ENCODE measurements at places on chromosomes 3 and 15.

DNA sequence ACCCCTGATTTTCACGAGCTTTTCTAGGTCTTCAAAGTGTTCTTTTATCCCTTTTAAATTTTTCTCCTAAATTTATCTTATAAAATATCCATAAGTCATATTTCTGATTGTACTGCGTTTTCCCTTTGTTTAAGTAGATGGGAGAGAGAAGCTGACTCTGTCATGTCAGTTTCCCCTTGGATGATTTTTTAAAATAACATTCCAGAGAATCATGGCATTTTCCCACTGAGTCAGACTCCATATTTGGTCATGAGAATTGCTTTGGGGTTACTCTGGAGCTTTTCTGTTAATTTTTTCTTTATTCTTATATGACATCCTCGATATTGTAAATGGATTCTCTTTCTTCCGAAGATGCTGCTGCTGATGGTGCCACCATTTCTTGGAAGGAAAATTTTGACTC lies 28.6 kb upstream of the UMPS start:
- no peak for DNase-seq

DNA sequence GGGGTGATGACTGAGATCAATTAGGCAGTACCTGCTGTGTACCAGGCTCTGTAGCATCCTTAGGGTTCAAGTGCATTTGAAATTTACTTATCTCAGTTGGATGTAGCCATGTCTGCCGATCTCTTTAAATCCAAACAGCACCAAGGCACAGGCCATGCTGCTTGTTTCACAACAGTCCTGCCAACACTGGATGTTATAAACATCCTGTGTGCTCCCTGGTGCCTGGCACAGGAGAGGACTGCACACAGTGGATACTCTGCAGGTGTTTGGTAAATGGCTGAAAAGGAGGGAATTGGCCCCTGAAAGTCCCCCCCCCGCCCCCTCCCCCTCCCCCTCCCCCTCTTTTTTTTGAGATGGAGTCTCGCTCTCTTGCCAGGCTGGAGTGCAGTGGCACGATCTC lies 27.0 kb downstream of the CTSH start:
- no peak for DNase-seq

DNA sequence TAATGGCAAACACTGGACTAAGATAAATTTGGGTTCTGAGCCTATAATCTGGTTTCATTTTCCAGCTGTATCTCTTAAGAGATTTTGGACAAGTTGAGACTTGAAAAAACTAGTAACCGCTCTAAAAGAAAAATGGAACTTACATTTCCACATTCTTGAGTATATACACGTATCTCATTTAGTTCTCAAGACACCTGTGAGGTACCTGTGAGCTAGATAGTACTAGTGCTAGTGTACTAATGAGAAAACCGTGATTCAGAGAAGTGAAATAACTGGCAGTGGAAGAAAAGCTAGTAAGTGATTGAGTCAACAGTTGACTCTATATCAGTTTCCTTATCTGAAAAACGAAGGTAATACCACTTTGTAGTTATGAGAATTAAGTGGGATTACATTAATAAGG lies 62.2 kb upstream of the PAQR5 start:
- peak; percentile 41 for DNase-seq

GRCh38 chr3:156816091-156816793 lies 9.9 kb upstream of the LEKR1 start:
- DNase-seq = peak; percentile 36

DNA sequence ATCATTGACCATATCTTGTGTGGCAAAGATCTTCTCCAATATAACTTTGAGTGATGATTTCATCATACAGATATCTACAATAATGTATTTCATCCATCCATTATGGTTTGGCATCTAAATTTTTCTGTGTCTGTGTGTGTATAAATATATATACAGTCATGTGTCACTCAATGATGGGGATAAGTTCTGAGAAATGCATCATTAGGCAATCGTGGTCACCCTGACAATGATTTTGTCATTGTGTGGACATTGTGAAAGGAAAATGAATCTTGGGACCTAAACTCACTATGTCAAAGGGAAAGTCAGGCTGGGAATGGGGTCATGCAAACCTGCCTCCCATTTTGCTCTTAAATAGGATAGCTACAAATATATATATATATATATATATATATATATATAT lies 12.4 kb downstream of the CFAP161 start:
- DNase-seq = no peak

- DNase-seq = no peak
These were observed 2.7 kb downstream of the MECOM start for GRCh38 chr3:169660709-169661360.

GRCh38 chr3:155753038-155753639 lies 8.3 kb upstream of the PLCH1 start:
- DNase-seq = peak; percentile 47

- no peak for DNase-seq
These were observed 20.4 kb upstream of the SATB1 start for GRCh38 chr3:18445401-18446148.

DNA sequence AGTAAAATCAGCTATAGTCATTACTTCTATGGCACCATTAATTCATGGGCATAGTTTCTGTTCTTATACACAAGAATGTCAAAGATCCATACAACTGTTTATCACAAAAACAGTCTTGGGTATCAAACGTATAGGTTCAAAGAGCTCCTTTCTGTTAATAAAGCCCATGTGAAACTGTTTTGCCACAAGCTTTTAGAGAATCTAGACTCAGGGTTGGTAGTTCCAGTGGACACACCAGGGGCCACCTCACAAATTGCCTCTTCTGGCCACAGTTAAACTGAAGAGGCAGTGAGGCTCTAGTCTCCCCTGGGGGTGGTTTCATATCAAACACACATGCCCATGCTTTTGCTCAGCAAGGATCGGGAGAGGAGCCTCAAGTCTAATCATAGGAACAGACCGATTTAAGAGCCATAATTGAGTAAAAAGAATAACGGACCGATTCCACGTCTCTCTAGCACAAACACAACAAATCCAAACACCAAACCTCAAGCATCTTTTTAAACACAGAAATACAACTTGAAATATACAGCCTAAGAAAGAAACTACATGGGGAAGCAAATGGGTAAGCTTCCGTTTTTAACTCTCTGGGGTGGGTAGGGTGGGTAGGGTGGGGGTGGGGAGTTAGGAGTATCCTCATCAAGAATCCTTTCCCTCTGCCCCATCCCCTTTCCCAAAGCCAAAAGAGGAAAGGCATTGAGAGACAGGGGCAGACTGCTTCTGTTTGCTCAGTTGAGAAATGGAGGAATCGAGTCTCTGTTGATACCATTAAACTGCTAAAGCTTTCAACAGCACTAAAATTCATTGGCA lies 443.3 kb downstream of the MAGI1 start:
- DNase-seq = no peak

GRCh38 chr3:134057654-134058110 lies 28.0 kb upstream of the SLCO2A1 start:
- peak; percentile 34 for DNase-seq

DNA sequence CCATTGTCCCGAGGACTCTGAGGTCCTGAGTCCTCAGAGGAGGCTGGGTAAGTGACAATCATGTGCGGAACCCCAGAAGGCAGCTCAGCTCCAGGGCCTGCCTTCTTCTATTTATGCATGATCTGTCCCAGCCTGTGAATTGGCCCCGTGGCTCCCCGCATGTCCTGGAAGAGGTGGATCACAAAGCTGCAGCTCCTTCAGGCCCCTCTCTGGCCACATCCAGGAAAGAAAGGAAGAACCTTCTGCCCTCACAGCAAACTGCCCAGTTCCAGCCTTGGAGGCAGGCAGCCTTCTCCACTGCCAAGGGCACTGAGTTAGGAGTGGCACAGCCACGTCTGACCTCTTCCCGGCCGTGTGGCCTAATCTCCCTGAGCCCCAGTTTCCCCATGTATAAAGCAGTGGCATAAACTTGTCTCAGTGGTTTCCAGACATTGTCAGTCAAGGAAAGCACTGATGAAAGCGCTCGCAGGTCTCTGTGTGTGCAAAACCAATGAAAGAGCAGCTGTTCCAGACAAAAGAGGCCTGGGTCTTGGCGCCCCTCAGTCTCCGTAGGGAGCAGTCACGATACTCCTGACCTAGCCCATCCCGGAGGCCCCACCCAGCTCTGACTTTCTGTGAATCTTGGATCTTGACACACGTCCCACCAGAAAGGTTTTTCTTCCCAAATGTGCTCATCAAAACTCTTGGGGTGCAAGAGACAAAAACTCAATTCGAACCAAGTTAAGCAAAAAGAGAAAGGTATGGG lies 497.3 kb downstream of the SHQ1 start:
- no peak for DNase-seq

DNA sequence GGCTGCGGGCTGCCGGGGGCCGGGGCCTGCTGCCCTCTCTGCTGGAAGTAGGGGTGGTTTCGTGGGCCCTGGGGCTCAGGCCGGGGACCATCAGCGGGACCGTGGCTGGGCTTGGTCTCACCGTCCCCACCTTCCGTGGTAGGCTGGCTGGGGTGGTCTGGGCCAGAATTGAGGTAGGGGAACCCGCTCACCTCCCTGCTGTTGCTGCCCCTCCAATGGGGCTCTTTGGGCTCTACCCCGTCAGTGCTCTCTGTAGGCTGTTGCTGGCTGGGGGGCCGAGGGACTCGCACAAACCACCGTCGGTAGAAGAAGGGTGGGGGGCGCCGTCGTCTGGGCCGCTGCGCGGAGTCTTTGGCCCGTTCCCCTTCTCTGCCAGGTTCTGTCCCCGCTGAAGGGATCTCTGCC lies 23.4 kb downstream of the RGMA start:
- no peak for DNase-seq

GRCh38 chr15:29114221-29115092 lies 155.2 kb downstream of the NSMCE3 start:
- no peak for DNase-seq

GRCh38 chr3:115217292-115217677 lies 70.2 kb upstream of the ZBTB20 start:
- DNase-seq = no peak

DNA sequence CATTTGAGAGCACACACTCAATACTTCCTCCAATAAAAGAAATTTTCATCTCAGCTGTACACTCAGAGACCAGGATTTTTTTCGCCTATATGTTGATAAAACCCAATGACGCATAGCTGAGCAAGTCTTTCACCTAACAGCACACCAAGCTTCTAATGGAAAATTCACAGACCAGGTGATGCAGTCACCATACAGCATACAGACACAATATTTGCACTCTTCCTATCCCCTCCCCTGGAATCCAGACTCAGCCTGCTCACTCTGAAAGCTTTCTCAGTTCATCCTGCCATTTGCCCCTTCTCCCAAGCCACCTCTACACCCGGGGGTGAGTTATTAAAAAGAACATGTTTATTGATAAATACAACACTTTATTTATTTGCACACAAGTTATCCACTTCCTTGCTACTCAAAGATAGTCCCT lies 1.7 kb downstream of the TBC1D5 start:
- no peak for DNase-seq

DNA sequence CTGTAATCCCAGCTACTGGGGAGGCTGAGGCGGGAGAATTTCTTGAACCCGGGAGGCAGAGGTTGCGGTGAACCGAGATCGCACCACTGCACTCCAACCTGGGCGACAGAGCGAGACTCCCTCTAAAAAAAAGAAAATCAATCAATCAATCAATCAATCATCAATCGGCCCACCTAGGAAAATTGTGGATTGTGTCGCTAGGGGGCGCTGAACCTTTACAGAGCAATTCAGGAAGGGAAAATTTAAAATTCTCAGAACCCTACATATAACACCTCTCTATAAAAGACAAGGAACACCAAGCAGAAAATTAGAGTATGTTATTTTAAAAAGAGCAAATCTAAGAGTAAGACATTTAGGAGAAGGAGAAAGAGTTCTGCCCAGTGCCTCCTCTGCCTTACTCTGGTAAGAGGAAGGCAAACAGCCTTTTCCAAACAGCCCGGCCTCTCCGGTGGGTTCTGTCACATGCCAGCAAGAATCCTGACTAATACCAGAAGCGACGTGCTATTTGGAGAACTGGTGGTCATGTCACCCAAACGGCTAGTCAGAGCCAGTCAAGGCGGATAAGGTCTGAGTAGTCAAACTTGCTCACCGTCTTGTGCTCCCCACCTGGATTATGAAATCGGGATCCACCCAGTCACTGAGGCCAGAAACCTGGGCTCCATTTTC lies 22.3 kb upstream of the SMCO1 start:
- DNase-seq = peak; percentile 62

DNA sequence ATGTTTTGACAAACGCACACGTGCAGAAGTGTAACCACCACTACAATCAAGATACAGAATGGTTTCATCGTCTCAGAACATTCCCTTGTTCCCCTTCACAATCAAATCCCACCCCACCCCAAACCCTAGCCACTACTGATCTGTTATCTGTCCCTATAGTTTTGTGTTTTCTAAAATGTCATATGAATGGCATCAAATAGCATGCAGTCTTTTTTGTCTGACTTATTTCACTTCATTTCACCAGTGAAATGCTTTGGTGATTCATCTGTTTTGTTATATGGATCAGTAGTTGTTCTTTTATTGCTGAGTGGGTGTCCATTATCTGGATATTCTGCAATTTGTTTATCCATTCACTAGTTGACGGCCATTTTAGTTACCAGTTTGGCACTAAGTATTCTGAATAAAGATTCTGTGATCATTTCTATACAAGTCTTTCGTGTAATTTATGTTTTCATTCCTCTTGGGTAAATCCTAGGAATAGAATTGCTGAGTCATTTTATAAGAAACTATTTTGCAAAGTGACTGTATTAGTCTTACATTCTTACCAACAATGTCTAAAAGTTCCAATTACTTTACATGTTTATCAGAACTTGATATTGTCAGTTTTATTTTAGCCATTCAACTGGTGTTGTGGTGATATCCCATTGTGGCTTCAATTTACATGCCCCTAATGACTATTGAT lies 232.8 kb downstream of the CLSTN2 start:
- no peak for DNase-seq

- DNase-seq = no peak
These were observed 66.8 kb upstream of the ALDH1A3 start for GRCh38 chr15:100812802-100813201.

DNA sequence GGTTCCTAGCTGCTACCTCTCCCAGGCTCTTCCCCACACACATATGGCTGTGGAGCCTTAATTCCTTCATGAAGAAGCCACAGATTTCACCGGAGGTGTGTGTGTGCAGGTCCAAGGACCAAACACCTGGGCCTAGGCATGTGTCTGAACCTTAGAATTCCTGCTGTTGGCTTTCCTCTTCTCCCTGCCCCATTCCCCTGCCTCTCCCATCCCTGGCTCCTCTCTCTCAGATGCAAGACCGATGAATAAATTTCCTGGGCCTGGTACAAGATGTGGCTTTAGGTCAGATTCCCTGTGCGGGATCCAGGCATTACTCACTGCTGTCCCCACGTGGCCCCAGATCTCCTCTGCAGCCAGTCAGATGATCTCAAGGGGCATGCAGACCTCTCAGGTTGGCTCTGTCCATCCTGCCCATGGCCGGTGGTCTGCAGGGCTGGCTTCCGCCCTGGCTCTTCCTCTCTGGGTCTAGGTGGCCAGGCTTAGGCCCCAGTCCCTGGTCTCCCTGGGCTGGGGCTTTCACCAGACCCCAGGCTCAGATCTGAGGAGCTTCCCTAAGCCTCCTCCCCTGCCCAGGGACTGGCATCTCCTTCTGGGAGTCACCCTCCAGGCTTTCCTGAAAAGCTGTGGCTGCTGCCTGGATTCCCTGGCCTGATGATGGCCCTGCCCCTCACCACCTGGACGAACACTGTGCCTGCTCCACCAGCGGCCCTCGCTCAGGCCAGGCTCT lies 20.5 kb downstream of the CCR9 start:
- no peak for DNase-seq

GRCh38 chr15:66389098-66389858 lies 2.6 kb downstream of the MAP2K1 start:
- DNase-seq = no peak

GRCh38 chr3:84141571-84141970 lies 817.2 kb upstream of the CADM2 start:
- no peak for DNase-seq

- no peak for DNase-seq
These were observed 66.6 kb upstream of the PAQR5 start for GRCh38 chr15:69232144-69232543.

All from trophoblast cell (in vitro differentiated cells and primary cell).